Neural progenitor cell (in vitro differentiated cells): ENCODE measurements at places on chromosomes 3 and 15. TPM values are rescaled to one million over a fixed set of nuclear protein-coding genes. Genes with fewer than 3 reads are reported as not detected.

The GOLGA8R gene
- total RNA-seq, result not detected in 2 replicates

The EPB42 gene
- total RNA-seq, result not detected in 2 replicates

- no peaks in the 10 kb centered on the region for H3K36me3 ChIP-seq
- H3K4me1 ChIP-seq, result peaks cover 27% of the 10 kb centered on the region
- DNase-seq, result no peak
- no peaks in the 10 kb centered on the region for H3K27me3 ChIP-seq
- H3K27ac ChIP-seq, result no peak overlapping the region
- H3K4me3 ChIP-seq, result no peak overlapping the region
Measured at GRCh38 chr3:186960347-186960746, 30.0 kb downstream of the ST6GAL1 start.

GRCh38 chr3:64039981-64040733, 16.9 kb upstream of the PSMD6 start:
- DNase-seq, result no peak
- H3K27ac ChIP-seq, result no peak overlapping the region
- no peak overlapping the region for H3K4me3 ChIP-seq
- H3K27me3 ChIP-seq, result no peaks in the 10 kb centered on the region
- no peaks in the 10 kb centered on the region for H3K36me3 ChIP-seq

- no peak for DNase-seq
- peak overlapping the region; percentile 46 for H3K4me3 ChIP-seq
- no peak overlapping the region for H3K27ac ChIP-seq
- H3K4me1 ChIP-seq, result peaks cover 4% of the 10 kb centered on the region
- H3K36me3 ChIP-seq, result no peaks in the 10 kb centered on the region
Measured at GRCh38 chr3:27633224-27633545, 88.9 kb downstream of the EOMES start.

DNA sequence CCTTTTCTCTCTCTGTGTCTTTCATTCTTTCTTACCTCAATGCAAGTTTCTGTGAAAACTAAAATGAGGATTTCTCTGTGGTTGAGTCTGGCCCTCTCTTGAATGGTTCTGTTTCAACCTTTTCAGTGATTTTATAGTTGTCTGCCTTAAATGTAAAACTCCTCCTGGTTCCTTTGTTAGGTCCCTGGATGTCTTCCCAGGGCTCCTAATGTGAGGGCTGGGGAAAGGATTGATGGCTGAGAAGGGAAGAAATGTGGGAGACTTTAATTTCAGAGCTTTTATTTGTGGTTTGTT, 90.6 kb upstream of the GRM7 start:
- peak overlapping the region; percentile 81 for H3K27ac ChIP-seq
- no peak overlapping the region for H3K4me3 ChIP-seq
- peaks cover 14% of the 10 kb centered on the region for H3K4me1 ChIP-seq
- no peaks in the 10 kb centered on the region for H3K36me3 ChIP-seq
- DNase-seq, result no peak
- H3K27me3 ChIP-seq, result no peaks in the 10 kb centered on the region

DNA sequence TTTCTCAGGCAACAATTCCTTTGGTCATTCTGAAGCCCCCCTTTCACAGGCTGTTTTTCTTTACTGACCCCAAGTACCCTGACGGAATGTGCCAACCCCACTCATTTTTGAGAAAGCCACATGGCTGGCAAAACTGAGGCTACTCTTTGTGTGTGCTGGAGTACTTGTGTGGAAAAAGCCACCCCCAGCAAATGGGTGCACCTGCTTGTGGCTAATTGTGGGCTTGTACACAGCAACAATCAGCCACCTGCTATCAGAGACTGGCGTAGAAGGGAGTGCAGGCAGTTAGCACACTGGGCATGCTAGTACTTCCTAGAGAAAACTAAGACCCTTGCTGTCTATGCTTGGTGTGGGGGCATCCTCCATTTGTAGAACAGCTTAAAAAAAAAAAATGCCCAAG, 110.1 kb upstream of the LMOD3 start:
- H3K4me3 ChIP-seq, result no peak overlapping the region
- DNase-seq, result no peak
- H3K36me3 ChIP-seq, result no peaks in the 10 kb centered on the region
- peaks cover 8% of the 10 kb centered on the region for H3K4me1 ChIP-seq
- no peak overlapping the region for H3K27ac ChIP-seq

DNA sequence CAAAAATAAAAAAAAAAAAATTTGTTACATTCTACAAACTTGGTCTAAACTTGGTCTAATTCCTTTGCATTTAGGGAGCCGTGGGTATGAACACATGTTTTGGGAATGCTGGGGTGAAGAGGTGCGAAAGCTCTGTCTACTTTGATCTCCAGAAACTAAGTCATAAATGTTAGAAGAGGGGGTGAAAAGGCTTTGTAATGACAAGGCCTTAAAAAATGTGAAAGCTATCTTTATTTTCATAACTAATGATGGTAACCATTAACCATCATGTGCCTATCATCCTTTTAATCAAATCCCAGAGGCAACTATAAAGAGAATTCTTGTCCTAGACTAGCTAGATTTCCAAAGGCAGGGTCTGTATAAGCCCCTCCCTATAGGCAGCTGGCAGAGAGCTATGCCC, 60.9 kb downstream of the PRICKLE2 start:
- H3K27me3 ChIP-seq, result no peaks in the 10 kb centered on the region
- no peak overlapping the region for H3K4me3 ChIP-seq
- H3K4me1 ChIP-seq, result peaks cover 28% of the 10 kb centered on the region
- H3K27ac ChIP-seq, result no peak overlapping the region
- no peaks in the 10 kb centered on the region for H3K36me3 ChIP-seq

- no peaks in the 10 kb centered on the region for H3K27me3 ChIP-seq
- DNase-seq, result no peak
- no peak overlapping the region for H3K4me3 ChIP-seq
Measured at GRCh38 chr3:78668302-78668701, 1099.5 kb downstream of the ROBO1 start.
